Bronchial epithelial cell (primary cell): ENCODE measurements at places on chromosomes 5 and 9. TPM values are rescaled to one million over a fixed set of nuclear protein-coding genes. Genes with fewer than 3 reads are reported as not detected.

PCDHA1 gene
- under 0.01 TPM in 1 of 2 replicates, not detected in the other for total RNA-seq

GRCh38 chr5:73971326-73971725 lies 345.3 kb downstream of the ARHGEF28 start:
- DNase-seq = no peak

TRAF2 gene
- 5.3 and 10.1 TPM in 2 replicates for total RNA-seq

DNA sequence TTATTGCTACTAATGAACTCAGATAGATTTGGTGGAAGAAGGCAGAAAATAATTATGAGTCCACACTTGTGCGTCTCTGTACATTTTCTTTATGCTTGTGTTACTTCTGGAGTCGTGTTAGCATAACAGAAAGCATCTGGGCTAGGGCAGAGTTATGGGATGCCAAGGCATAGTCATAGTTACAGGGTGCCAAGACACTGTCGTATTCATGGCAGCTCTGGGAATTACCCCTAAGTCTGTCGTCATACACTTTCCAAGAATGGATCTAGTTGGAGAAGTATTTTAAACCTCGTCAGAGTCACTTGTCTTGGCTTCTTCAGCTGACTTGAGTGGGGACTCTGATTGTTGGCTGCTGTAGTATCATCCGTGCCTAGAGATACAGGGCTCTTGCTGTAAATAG lies 27.7 kb downstream of the CAMK4 start:
- DNase-seq = no peak

GRCh38 chr5:21185536-21185935 lies 1197.5 kb upstream of the CDH18 start:
- DNase-seq = no peak

DNA sequence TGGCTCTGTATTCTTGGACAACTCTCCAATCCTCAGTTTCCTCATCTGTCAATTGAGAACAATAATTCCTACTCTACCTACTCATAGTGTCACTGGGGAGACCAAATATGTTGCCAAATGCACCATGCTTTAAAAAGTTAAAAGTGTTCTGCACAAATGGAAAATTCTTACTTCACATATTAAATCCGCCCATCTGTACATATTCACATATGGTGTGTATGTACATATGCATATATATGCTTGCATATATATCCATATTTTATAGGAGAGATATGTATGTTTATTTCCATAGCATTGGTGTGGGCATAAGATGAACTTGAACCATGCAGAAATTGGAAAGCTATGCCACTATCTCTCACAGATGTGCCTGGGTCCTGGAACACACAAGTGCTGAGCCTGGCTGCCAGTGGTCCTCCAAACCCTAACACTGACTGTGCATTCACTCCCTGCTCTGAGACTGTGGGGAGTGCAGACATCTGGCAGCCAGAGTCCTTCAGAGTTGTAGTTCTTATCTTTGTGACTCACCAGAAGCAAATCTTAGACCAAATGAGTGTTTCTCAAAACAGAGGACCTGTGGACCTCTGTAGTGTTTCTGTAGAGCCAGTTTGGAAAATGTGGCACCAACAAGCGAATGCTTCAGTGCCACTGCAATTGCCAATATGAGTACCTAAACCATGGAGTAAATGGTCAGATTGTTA lies 168.7 kb downstream of the GRIA1 start:
- peak; percentile 14 for DNase-seq

C5orf34 gene
- 0.53 and 1.3 TPM in 2 replicates for total RNA-seq

FGF18 gene
- total RNA-seq = under 0.01 TPM in 1 of 2 replicates, not detected in the other

ORM1 gene
- not detected in 2 replicates for total RNA-seq
